ENCODE measurements at places on chromosomes 11 and 22. TPM values are rescaled to one million over a fixed set of nuclear protein-coding genes. Genes with fewer than 3 reads are reported as not detected.

Gene BTG4
- polyA plus RNA-seq, result not detected

Gene ACR
- polyA plus RNA-seq, result not detected

Gene MYO7A
- polyA plus RNA-seq, result not detected

Gene APOL2
- polyA plus RNA-seq, result 27.0 TPM

Gene VPS37C
- polyA plus RNA-seq, result 0.25 TPM

Gene KLHDC7B
- 4.3 TPM for polyA plus RNA-seq

Gene XKR3
- not detected for polyA plus RNA-seq

Gene DUSP8
- polyA plus RNA-seq, result not detected

Gene C22orf42
- polyA plus RNA-seq, result not detected

Gene SLN
- not detected for polyA plus RNA-seq

Gene LRRC55
- not detected for polyA plus RNA-seq

Gene LRRC56
- 1.5 TPM for polyA plus RNA-seq

Gene ALDH3B2
- not detected for polyA plus RNA-seq

Gene SLC22A8
- polyA plus RNA-seq, result not detected

Gene APOL4
- polyA plus RNA-seq, result not detected

Gene APIP
- 17.2 TPM for polyA plus RNA-seq

Gene SLC35E4
- 1.00 TPM for polyA plus RNA-seq

Gene MS4A3
- not detected for polyA plus RNA-seq

Gene CARD18
- polyA plus RNA-seq, result not detected

Gene CASP1
- polyA plus RNA-seq, result 126 TPM

Gene SHANK3
- polyA plus RNA-seq, result not detected

Gene DRD2
- polyA plus RNA-seq, result not detected

Gene OR51B4
- polyA plus RNA-seq, result not detected

Gene CSF2RB
- polyA plus RNA-seq, result not detected

Gene RPL27A
- polyA plus RNA-seq, result 3,607 TPM

Gene MRGPRX3
- polyA plus RNA-seq, result not detected

Gene OR8A1
- polyA plus RNA-seq, result not detected

Gene SMTNL1
- polyA plus RNA-seq, result 0.55 TPM

Gene DNAJB7
- not detected for polyA plus RNA-seq

Gene OR52N5
- polyA plus RNA-seq, result not detected

Gene TEX12
- not detected for polyA plus RNA-seq

Gene FAM180B
- polyA plus RNA-seq, result not detected

Gene BET1L
- polyA plus RNA-seq, result 61.9 TPM

Gene TREH
- polyA plus RNA-seq, result not detected

Gene SAA4
- polyA plus RNA-seq, result not detected

Gene HMOX1
- polyA plus RNA-seq, result 0.20 TPM

Gene MIF
- 1,346 TPM for polyA plus RNA-seq

Gene YPEL1
- 4.9 TPM for polyA plus RNA-seq

Gene APOL6
- 24.1 TPM for polyA plus RNA-seq

Gene CRYBB1
- polyA plus RNA-seq, result not detected

Gene MUC5AC
- not detected for polyA plus RNA-seq

Gene TRIM49
- polyA plus RNA-seq, result not detected

Gene STARD10
- 27.0 TPM for polyA plus RNA-seq

Gene OR52I1
- not detected for polyA plus RNA-seq

Gene TRIM5
- polyA plus RNA-seq, result 9.5 TPM

Gene KCTD21
- polyA plus RNA-seq, result 2.6 TPM

Gene SMPD1
- 9.2 TPM for polyA plus RNA-seq

Gene SCGB1C1
- not detected for polyA plus RNA-seq

Gene NRIP3
- polyA plus RNA-seq, result 0.99 TPM

Gene MYBPC3
- polyA plus RNA-seq, result not detected

Gene NAALAD2
- polyA plus RNA-seq, result 0.08 TPM

Gene TIGD3
- polyA plus RNA-seq, result 0.26 TPM

Gene MUC6
- polyA plus RNA-seq, result 0.13 TPM

Gene IFITM10
- not detected for polyA plus RNA-seq

Gene APOBEC3F
- 3.3 TPM for polyA plus RNA-seq
